ENCODE measurements at places on chromosomes 1 and 21.

- no peak for DNase-seq
These were observed 68.5 kb downstream of the NDUFS5 start for GRCh38 chr1:39094685-39095084.

DNA sequence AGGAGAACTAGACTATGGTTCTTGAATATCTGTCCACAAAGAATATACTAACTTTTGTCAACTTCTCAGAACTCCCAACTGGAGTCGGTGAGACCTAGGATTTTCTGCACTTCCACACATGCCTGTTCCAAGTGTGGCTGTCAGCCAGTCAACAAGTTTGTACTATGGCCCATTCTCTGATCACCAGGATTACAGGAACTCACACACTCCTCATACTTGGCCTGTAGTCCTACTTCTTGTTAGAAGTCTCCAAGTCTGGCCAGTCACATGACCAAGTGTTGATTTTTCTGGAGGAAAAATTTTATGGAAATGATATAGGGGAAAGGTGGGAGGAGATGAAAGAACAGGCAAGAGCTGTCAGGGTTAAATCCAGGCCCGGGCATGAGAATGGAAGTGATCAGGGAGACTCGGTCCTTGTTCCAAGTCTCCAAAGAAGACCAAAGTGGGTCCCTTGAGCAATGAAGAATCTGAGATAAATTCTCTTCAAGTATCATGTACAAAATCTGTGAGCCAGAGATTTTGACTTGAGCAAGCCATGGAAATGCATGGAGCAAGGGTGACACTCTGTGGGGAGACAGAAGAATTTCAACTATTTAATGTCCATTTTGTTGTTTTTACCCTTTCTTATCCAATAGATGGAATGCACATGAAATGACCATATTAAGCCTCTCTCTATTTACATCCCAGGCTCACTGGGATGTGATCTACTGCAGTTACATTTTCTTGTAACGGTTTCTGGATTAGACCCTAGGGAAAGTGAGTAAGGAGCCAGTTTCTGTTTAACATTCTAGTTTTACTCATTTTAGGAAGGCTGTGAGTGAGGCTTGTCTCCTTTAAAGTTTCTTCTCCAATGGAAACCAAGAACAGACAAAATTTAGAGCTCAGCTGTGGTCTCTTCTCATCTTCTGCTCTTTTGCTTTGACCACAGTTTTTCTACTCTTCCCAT, 320.9 kb downstream of the ASTN1 start:
- no peak for DNase-seq

DNA sequence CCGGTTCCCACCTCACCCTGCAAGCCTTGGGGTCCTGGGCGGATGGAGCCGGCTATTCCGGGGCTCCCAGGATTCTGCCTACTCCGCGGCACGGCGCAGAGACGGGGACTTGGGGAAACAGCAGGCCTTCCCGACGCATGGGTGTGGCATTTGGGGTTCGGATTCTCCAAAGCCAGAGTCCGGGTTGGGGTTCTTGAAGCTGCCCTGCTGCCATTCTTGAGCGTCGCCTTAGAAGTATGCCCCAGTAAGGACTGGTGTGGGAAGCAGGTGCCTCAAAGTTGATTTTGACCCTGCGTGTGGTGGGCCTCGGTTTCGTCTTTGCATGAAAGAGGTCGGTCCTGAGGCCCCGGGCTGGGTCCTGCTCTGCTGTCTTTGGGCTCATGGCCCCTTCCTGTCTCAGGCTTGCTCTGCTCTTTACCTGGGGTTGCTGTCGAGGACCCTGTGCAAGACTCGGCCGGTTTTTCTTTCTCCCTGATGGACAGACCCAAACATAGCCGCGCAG, 696 bp downstream of the GUK1 start:
- DNase-seq, result no peak

DNA sequence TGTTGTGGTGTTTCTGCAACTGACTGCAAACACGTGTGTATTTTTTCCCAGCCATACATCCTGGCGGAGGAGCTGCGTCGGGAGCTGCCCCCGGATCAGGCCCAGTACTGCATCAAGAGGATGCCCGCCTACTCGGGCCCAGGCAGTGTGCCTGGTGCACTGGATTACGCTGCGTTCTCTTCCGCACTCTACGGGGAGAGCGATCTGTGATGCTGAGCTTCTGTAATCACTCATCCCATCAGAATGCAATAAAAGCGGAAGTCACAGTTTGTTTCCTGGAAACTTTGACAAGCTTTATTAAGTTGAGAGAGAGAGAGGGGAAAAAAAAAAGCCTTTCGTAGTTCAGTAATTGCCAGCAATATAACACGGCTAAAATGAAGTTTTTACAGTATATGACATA, 32.7 kb upstream of the MTR start:
- DNase-seq, result no peak

GRCh38 chr21:36127250-36127904, 7.5 kb upstream of the CBR3 start:
- DNase-seq, result no peak

DNA sequence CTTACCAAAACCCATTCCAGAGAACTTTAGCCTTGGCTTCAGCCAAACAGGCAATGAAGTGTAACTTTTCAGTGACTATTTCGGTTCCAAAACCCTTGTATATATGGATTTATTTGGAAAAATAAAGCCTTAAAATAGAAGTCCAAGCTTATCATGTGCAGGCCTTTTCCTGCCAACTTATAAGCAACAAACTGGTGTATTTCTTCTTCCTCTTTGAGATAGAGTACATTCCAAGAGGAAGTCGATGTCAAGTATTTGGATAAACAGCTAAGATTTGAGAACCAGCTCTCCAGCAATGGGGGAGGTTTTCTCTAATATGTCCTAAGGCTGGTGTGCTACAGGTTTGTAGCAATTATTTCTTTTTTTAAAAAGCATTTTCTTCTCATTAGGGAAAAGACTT, 407.8 kb downstream of the DUSP10 start:
- DNase-seq, result no peak

DNA sequence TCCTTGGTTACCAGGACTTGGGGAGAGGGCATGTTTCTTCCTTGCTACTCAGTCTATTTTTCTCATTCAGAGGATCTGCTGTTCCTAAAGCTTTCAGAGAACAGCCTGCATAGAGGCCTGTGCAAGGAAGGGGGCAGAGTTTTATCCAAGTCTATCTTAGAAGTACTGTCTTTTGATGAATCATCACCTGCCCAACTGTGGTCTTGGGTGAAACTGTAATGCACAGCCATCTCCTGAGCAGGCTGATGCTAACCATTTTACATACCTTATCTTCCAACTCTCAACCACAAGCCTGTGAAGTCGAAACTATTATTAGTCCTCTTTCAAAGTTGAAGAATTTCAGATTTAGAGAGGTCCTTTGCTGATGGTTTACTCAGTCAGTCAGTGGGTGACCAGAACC, 368.0 kb downstream of the HHAT start:
- no peak for DNase-seq

- DNase-seq, result no peak
These were observed 831 bp downstream of the CSRP1 start for GRCh38 chr1:201506092-201506491.

All from stimulated activated CD4-positive, alpha-beta T cell treated with anti-CD3 and anti-CD28 coated beads, Interleukin-1b, Interleukin-23, amount 100 ng/mL, for 1 hour (primary cell).